ENCODE measurements at places on chromosomes 5 and 9. TPM values are rescaled to one million over a fixed set of nuclear protein-coding genes. Genes with fewer than 3 reads are reported as not detected.

DNA sequence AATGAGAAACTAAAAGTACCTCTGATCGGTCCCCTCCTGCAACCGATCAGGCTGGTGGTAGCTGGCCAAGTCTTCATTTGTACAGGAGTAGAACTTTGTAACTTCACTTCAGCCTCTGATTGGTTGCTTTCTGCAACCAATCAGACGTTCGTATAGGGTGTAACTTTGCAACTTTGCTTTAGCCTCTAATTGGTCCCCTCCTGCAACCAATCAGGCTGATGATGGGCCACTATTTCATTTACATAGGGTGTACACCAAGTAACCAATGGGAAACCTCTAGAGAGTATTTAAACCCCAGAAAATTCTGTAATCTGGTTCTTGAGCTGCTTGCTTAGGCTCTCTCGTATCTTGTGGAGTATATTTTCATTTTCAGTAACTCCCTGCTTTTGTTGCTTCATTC is 445.5 kb downstream of the MED10 start:
- DNase-seq, result no peak

Gene MVB12B
- 6.1 TPM for total RNA-seq

GRCh38 chr5:6496207-6496584 is 47.5 kb downstream of the UBE2QL1 start:
- DNase-seq, result no peak

GRCh38 chr5:39475881-39476842 is 51.4 kb upstream of the DAB2 start:
- DNase-seq, result no peak

- DNase-seq, result no peak
Observed at GRCh38 chr9:114193090-114193489, 37.8 kb downstream of the COL27A1 start.

- DNase-seq, result no peak
Observed at GRCh38 chr5:1255081-1255561, 29.9 kb downstream of the SLC6A18 start.

Gene KIF20A
- 82.9 TPM for total RNA-seq

Gene SHISAL2B
- total RNA-seq, result not detected

All from epithelial cell of proximal tubule (primary cell).